ENCODE measurements at places on chromosomes 2 and 18.

- DNase-seq, result no peak
Observed at GRCh38 chr2:144099340-144099739, 420.6 kb downstream of the ZEB2 start.

DNA sequence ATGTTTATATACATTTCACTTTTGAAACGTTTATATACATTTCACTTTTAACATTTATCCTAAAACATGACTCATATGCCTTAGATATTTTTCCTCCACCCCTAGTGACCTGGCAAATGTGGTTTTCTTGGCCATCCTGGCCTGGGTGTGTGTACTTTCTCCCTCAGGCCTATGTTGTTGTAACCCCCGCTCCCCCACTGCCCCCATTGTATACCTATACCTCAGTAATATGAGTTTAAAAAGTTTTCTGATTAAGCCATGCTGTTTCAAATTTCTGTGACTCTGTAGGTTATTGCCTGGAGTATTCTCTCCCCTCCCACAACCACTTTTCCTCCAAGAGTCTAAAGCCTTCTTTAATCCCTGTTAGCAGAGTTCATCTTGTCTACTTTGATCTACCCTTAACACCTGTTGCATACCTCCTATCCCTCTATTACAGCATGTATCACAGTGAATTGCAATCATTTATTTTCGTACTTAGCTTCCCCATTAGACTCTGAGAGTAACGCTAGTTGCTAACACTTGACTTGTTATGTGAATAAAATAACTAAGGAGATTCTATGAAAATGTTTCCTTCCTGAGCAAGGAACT, 67.9 kb downstream of the LCLAT1 start:
- no peak for DNase-seq

GRCh38 chr2:45616658-45617411, 5.8 kb upstream of the SRBD1 start:
- DNase-seq, result no peak

GRCh38 chr2:167827352-167828097, 419.9 kb downstream of the STK39 start:
- DNase-seq, result no peak

GRCh38 chr2:105498281-105498846, 99.5 kb upstream of the FHL2 start:
- no peak for DNase-seq

- no peak for DNase-seq
Observed at GRCh38 chr18:11944252-11944651, 36.1 kb upstream of the MPPE1 start.

DNA sequence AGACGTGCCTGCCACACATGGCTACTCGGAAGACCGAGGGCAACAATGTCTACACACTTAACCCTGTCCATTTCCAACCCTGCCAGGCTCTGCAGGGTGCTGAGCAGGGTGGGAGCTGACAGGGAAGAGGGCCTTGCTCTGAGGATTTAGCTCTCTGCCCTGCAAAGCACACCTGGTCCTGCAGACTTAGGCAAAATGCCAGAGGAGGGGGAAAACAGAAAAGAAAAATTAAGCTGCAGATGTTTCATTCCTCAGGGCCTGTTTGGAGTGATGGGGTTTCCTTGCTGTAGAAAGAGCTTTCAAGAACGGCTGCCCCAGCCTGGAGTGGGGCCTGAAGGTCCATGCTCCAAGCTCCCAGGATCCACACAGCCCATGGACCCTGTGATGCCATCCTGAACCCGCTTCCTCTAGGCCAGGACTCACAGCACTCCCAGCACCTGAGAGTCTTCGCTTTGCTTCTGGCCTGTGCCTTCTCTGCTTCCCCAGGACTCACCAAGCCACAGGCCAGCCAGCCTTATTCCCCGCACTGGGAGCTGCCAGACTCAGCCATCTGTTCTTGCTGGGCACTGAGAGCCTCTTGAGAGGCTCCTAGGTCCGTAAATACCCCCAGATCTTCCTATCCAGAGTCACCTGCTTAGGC, 9.1 kb upstream of the TEX51 start:
- no peak for DNase-seq

DNA sequence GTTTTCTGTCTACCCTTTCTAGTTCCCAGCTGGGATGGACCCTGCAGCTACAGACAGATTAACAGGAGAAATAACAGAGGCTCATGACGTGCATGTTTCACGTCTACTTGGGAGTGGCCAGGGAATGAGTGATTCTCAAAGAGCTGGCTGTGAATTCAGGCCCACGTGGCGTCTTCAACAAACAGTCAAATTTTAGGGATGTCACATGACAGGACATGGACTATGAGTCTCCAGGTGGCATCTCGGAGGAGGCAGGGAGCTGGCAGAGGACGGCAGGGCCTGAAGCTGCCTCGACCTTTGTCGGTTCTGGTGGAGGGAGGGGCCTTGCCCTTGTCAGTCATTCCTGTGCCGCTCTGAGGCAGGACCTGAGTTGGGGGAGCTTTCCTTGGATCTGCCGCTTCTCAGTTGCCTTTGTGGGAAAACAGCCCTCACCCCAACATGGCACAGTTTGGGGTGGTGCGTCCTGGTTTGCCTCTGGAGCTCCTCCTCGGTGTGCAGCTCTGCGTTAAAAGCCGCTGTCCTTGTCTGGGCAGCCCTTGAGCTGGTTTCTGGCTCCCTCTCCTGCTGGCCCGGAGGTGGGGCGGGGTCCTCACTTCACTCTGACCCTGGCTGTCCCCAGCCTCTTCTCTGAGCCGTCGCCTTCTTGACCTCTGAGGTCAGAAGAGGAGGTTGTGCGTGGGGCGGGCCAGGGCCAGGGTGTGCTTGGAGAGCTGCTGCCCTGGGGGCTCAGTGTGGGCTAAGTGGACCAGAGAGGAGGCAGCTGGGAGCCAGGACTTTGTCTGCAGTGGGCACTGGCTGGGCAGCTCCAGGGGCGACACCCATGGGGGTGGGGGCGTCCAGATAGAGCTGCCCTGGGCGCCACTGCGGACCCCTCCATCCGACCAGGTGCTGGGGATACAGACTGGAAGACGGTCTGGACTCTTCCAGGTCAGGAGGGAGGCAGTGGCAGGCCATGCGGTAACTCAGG, 12.1 kb upstream of the GAL3ST2 start:
- DNase-seq, result no peak

DNA sequence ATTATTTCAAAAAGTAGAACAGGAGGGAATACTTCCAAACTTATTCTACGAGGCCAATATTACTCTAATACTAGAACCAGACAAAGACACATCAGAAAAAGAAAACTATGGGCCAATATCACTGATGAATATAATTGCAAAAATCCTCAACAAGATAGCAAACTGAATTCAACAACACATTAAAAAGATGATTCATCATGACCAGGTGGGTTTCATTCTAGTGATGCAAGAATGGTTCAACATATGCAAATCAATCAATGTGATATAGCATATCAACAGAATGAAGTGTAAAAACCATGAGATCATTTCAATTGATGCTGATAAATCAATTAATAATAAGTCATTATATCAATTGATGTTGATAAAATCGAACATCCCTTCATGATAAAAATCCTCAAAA, 22.4 kb upstream of the EML6 start:
- no peak for DNase-seq

- DNase-seq, result no peak
Observed at GRCh38 chr2:201754717-201755415, 25.9 kb downstream of the ALS2 start.

DNA sequence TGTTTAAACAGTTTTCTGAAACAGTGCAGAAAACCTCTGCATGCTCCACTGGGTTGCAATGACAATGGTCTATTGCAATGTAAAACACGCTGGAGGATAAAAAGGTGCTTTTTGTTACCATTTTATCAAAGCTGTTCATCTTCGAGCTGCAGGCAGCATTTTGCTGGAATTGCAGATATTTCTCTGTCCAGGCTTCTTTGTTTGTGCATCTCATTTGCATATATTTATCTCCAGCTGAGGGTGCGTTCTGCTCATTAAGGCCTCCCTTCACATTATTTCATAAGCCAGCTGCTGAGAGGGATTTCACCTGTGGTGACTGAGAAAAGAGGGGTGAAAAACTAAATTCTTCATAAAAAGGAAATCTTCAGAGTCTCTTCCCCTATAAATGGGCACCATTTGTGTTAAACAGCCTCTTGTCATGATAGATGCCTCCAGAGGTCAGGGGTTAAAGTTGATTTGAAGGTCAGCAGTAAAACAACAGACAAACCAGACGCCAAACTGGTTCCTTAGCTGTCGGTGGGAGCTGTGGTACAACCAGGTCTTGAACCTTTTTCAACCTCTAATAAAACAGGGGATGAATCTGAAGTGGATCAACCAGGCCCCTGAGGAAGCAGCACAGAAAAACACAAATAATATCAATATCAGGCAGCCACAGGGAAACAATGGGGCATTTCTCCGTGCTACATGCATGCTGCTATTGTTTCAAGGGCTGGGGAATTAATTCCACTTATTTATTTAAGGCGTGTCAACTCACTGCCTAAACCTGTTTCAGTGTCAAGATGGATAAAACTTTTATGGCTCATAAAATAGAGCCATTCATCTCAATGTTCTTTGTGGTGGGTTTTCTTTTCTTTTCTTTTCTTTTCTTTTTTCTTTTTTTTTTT, 265.1 kb downstream of the MEIS1 start:
- DNase-seq, result no peak

DNA sequence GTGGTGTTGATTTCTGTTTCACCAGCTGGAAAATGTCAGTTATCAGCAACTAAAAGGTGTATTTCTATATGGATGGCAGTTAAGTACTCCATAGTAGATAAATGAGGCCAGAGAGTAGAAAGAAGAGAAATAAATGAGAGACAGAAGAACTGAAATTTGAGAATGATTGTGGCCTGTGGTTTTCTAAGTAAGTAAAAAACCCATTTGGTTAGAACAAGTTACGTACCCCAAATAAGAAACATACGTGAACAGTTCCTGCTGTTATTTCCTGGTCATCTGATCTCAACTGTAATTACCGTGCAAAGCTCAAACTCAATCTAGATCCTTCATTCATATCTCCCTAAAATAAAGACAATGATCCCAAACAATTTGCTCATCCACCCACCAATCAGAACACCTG, 181.3 kb downstream of the PID1 start:
- DNase-seq, result no peak

- DNase-seq, result no peak
Observed at GRCh38 chr2:60152226-60152833, 401.1 kb downstream of the BCL11A start.

- DNase-seq, result no peak
Observed at GRCh38 chr2:191222507-191222906, 22.7 kb upstream of the MYO1B start.

DNA sequence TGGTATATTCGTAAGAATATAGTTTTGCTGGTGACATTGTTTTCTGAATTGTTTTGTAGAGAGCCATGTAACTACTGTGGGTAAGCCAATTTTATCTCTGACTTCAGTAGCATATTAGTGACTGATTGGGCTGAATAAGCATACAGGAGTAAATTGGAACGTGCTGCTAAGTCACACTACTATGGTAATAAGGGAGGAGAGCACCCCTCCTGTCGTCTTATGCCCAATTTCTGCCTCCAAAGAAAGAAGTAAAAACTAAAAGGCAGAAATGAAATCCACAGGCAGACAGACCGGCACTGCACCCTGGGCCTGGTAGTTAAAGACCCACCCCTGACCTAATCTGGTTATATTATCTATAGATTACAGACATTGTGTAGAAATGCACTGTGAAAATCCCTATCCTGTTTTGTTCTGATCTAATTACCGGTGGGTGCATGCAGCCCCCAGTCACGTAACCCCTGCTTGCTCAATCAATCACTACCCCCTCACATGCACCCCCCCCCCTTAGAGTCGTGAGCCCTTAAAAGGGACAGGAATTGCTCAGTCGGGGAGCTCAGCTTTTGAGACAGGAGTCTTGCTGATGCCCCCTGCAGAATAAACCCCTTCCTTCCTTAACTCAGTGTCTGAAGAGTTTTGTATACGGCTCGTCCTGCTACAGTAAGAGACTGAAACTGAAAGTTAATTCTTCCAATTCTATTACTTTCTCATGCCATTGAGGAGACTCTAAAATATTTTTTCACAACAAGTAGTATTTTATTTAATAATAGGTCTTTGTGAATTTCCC, 167.0 kb downstream of the ZNF804A start:
- no peak for DNase-seq

GRCh38 chr2:46246790-46247189, 50.4 kb upstream of the EPAS1 start:
- DNase-seq, result no peak

GRCh38 chr18:63253014-63253413, 66.6 kb downstream of the BCL2 start:
- DNase-seq, result no peak

DNA sequence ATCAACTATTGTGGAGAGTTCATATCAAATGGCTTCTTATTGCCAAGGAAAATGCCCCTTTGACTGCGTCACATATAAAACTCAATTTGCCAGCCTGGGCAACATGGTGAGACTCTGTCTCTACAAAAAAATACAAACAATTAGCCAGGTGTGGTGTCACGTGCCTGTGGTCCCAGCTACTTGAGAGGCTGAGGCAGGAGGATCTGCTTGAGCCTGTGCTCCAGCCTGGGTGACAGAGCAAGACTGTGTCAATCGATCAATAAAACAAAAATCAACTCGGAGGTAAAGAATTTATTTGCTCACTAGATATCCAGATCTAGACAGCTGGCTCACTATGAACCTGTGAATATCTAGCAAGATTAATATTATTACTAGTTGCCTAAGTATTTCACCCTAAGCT, 1.7 kb upstream of the ZCCHC2 start:
- DNase-seq, result no peak

DNA sequence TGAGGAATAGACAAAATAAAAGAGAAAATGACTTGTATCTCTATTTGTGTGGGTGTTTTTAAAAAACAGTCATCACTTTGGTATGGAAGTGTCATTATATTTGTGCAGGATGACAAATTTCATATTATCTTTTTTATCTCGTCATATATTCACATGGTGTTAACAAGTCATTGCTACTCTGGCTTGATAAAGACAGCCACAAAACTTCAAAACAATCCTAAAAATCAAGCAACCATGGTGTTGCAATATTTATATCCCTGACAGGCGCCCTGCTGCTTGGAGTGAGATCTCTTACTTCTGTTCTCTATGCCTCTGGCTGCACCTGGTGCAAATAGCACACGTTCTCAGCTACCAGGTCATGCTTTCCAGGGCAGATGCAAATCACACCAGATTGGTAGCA, 278.0 kb upstream of the EPHA4 start:
- no peak for DNase-seq

DNA sequence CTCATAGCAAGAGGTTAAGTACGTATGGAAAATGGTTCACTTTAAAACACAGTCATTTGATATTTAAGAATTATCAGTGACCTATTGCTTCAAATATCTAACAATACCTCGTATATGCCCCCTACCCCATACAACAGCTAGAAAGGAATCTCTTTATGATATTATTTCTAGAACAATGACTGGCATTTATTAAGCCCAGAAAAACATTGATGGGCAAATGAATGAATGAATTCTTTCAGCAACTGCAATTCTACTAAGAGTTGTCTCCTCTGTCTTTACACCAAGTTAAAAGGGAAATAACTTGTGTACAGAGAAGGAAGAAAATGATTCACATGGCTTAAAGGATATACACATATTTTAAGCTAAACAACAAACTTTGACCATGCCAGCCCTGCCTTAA, 384.7 kb downstream of the ERBB4 start:
- DNase-seq, result no peak

- DNase-seq, result no peak
Observed at GRCh38 chr2:45220227-45220626, 211.0 kb upstream of the SIX2 start.

Measured in stimulated activated CD4-positive, alpha-beta T cell treated with anti-CD3 and anti-CD28 coated beads, Interleukin-4, amount 100 ng/mL, for 4 hours (primary cell).